ENCODE measurements at places on chromosomes 2 and 18.

DNA sequence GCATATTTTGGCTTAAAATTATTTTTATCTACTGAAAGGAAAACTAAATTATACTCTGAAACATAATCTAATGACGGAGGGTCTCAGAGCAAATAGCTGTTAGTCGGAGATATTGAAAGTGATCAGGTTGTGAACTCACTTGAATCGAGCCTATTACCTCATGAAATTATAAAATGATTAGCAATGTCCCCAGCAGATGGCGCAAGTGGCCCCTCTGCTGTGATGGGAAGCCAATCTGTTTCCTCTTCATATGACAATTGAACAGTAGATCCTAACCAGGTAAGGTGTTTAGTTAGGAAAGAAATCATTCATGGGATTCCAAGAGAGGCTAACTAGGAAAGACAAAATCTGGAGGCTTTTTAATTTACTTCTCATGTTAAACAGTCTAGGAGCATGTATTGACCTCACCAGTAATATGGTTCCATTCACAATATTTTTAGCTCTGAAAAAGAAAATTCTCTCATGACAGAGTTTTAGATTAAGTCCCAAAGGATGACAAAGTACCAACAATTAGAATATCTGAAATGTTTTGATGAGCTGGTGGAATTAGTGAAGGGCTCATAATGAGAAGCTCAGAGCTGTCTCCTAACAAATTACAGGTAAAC lies 29.9 kb upstream of the MPPE1 start:
- peak; percentile 65 for DNase-seq

GRCh38 chr2:71513096-71513495 lies 59.7 kb downstream of the DYSF start:
- no peak for DNase-seq

GRCh38 chr2:74695663-74696062 lies 41.6 kb downstream of the SEMA4F start:
- DNase-seq = no peak

GRCh38 chr18:3453540-3454364 lies 3.8 kb downstream of the TGIF1 start:
- no peak for DNase-seq

DNA sequence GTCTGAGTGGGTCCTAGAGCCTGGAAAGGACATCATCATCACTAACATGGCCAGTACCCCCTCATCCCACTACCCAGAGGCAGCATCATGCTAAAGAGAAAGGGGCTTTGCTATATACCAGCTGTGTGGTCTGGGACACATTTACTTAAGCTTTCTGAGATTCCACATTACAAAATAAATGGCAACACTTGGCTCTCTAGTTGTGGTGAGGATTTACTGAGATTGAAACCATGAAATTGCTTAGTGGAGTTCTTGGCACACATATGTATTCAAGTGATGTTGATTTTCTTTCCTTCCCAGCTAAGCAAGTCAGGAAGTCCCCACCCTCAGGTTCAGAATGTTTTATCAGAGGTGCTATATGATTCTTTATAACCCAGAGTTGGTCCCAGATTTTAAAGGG lies 362.0 kb downstream of the CLIP4 start:
- no peak for DNase-seq

GRCh38 chr18:10261344-10262276 lies 192.8 kb upstream of the APCDD1 start:
- DNase-seq = no peak
